ENCODE measurements at places on chromosomes 4 and X.

DNA sequence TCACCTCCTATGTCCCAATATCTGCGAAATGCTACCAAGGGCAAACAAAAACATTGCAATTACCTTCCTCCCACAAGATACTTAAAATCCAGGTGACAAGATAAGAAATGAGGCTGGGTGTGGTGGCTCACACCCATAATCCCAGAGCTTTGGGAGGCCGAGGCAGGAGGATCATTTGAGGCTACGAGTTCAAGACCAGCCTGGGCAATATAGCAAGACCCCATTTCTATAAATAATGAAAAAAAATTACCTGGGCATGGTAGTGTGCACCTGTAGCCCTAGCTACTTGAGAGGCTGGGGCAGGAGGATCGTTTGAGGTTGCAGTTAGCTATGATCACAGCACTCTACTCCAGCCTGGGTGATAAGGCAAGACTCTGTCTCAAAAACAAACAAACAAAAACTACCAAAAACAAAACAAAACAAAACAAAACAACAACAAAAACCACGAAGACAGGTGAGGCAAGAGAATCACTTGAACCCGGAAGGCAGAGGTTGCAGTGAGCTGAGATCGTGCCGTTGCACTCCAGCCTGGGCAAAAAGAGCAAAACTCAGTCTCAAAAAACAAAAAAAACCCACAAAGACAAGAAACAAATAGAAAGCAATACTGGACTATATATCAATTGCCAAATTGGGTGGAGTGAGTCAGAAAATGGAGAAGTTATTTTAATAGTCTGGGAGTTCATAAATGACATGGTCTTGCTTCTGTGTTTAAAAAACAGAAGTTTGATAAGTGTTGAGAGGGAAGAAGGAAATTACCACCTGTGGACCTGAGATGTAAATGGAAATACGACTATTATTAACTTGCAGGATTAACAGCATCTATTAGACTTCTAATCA, 176.5 kb downstream of the FBXW7 start:
- no peak for DNase-seq

GRCh38 chr4:167622481-167623240, 388.4 kb upstream of the SPOCK3 start:
- DNase-seq, result no peak

DNA sequence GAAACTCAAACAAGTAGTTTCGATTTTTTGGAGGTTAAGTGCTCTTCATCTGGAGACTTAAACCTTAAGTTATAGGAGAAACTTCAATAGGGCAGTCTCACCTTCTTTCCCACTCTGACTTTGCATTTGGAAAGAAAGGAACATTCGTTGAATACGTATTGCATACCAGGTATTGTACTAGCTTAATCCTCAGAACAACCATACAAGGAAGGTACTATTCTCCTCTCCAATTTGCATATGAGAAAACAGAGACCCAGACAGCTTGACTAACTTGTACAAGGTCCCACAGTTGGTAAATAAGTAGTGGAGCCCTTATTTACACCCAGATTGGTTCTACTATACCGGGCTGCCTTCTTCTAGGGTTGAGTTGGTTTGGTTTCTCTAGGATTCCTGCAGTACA, 32.6 kb downstream of the AMOT start:
- no peak for DNase-seq

- DNase-seq, result no peak
Measured at GRCh38 chr4:1413204-1413663, 7.0 kb upstream of the NKX1-1 start.

GRCh38 chrX:375181-376036, 11.3 kb downstream of the PPP2R3B start:
- no peak for DNase-seq

- no peak for DNase-seq
Measured at GRCh38 chrX:127030016-127030748, 210.7 kb downstream of the PRR32 start.

Data from stimulated activated CD8-positive, alpha-beta memory T cell treated with anti-CD3 and anti-CD28 coated beads, Interleukin-4, amount 100 ng/mL, for 1 hour (primary cell).